Ecto neural progenitor cell (in vitro differentiated cells): ENCODE measurements at places on chromosomes 3 and 15.

DNA sequence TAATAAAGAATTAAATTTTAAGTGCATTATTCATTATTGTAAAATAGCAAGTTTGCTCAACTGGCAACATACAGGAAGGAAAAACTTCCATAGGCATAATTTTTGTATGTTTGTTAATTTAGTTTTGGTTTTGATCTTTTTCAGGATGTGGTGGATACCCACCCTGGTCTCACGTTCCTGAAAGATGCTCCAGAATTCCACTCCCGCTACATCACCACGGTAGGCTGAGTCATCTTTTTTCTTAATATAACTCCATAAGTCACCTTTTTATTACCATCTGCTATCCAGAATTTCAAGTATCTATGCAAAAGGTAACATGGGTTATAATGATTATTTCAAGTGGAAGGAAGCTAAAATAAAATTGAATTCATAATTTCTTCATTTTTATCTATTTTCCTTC is 104.8 kb downstream of the PPP2R3A start:
- no peak for DNase-seq

DNA sequence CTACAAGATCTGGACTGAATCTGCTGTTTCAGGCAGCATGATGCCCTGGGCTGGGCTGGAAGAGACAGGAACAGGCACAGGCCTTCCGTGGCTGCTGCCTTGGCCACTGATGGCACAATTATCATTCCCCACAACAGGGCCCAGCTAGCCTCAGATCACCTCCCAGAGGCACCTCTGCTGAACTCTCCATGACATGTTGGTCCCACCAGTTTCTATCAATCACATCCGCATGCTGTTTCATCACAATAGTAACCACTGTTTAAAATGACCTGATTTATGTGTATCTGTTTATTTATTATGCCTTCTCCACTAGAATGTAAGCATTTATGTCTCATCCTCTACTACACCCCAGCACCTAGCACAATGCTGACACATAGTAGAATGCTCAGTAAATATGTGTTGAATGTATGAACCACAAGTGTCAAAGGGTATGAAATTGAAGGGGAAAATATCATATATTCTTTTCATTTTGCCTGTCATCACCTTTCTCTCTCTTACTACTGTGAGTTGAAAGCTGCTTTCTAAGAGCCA is 32.7 kb upstream of the ZBTB38 start:
- DNase-seq = no peak

GRCh38 chr15:99682455-99682854 is 50.8 kb downstream of the LYSMD4 start:
- no peak for DNase-seq

DNA sequence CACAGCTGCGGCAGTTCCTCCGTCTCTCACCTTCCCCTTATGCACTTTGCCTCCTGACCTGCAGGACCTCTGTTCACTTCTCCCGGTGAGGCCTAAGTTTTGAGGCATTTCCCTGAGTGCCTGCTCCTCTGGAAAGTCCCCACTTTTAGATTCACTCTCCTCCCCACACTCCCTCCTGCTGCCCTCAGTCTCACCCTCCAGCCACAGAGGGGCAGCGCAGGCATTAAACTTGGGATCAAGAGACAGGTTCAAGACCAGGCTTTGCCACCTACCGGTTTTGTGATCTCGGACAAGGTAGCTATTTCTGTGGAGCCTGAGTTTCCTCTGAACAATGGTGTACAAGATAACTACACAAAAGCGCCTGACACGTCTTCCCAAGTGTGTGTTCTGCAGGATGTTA is 19.4 kb downstream of the SLC6A11 start:
- DNase-seq = no peak

- DNase-seq = no peak
These were observed 32.9 kb upstream of the P4HTM start for GRCh38 chr3:48957006-48957705.

GRCh38 chr3:153572165-153572564 is 410.1 kb downstream of the RAP2B start:
- DNase-seq = no peak

GRCh38 chr3:38684546-38684945 is 35.1 kb upstream of the SCN5A start:
- DNase-seq = no peak

DNA sequence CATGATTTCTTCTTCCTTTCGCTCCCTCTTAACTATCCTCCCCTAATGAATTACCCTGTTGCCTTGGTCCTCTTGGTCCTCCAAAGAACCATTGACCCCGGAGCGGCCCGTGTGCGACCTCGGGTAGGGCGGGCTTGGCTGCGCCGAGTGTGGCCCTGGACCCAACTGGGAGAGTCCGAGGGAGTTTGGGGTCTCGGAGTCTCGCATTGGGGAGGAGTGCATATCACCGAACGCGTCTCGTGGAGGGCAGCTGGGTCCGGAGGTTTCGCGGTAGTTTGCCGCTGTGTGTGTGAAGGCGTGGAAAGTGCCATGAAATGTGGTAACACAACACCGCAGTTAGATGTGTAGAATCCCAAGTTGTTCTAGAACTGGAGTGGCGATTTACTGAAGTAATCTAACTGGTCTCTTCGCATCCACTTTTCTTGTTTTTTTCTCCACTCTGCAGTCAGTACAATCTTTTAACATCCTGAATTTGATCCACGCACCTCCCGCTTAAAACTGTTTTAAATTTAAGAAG is 363 bp downstream of the GTF2E1 start:
- DNase-seq = no peak

DNA sequence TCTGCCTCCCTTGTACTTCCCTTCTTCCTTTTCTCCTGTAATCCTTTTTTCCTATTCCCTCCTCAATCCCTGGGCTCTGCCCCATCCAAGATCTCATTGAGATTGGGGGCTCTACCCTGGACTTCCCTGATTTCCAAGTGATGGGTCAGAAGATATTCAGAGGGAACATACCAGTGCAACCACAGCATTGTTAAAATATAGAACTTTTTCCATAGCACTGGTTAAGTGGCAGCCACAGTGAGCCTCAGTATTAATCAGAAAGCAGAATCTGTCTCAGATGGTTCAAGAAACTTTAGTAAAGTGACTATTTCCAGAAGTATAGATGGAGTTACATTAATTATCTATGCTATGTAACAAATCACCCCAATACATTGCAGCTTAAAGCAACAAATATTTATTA is 18.7 kb upstream of the SCN10A start:
- DNase-seq = no peak

- DNase-seq = peak; percentile 60
These were observed 7.2 kb upstream of the SCAMP5 start for GRCh38 chr15:74988007-74988800.

DNA sequence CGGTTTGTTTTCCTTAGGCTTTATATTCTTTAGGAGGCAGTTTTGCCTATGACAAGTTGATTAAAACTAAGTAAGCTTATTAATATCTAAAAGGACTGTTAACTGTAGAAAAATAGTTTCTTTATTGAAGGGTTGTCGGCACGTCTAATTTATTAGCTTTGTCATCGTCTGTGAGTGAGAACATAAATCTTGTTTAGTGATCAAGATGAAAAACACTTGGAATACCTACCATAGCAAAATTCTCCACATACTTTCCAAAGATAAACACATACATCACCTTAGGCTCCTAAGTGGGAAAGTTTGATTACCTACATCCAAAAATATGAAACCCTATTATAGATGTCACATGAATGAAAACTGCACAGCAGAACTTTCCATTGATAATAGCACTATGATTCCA is 139.1 kb upstream of the BNIP2 start:
- DNase-seq = no peak
